ENCODE measurements at places on chromosomes 3 and 15.

DNA sequence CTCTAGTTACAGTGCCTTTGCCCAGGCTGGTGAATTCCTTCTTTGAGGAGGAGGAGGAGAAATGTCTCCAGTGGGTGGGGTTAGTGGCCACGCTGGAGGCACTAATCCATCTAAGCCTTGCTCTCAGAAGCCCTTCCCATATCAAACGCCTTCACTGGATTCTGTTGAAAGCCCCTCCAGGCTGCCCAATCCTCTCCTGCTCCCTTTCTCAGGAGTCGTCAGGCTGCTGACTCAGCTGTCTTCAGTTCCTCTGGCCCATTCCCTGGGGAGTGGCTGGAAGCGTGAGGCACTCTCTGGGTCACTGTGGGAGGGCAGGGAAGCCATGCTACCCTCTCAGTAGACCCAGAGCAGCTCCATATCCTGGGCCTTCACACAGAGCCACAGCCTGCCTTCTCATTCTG lies 2.7 kb downstream of the AP2M1 start:
- no peak for DNase-seq

DNA sequence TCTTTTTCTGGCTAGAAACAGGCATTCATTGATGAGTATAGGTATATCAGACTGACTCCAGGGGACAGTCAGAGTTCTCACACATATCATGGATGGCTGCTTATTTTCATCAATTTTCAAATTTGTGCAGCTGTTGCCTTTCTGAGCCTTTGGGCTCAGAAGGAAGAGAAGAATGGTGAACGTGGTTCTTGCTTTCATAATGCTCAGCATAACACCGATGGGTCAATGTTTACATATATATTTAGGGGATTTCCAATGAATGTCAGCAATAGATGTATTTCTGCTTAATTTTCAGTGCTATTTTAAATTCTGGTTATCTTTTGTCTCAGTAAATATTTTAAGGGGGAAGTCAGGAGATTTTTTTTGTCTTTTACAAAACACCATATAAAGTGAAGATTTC lies 581.4 kb upstream of the DPPA4 start:
- no peak for DNase-seq

DNA sequence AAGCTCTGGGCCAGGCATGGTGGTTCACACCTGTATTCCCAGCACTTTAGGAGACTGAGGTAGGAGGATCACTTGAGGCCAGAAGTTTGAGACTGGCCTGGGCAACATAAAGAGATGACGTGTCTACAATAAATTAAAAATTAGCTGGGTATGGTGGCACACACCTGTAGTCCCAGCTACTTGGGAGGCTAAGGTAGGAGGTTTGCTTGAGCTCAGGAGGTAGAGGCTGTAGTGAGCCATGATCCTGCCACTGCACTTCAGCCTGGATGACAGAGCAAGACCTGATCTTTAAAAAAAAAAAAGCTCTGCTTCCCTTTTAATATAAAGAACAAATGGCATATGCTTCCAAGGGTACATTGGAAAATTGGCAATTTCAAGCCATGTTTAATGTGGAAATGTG lies 46.7 kb downstream of the FNDC3B start:
- DNase-seq, result no peak

DNA sequence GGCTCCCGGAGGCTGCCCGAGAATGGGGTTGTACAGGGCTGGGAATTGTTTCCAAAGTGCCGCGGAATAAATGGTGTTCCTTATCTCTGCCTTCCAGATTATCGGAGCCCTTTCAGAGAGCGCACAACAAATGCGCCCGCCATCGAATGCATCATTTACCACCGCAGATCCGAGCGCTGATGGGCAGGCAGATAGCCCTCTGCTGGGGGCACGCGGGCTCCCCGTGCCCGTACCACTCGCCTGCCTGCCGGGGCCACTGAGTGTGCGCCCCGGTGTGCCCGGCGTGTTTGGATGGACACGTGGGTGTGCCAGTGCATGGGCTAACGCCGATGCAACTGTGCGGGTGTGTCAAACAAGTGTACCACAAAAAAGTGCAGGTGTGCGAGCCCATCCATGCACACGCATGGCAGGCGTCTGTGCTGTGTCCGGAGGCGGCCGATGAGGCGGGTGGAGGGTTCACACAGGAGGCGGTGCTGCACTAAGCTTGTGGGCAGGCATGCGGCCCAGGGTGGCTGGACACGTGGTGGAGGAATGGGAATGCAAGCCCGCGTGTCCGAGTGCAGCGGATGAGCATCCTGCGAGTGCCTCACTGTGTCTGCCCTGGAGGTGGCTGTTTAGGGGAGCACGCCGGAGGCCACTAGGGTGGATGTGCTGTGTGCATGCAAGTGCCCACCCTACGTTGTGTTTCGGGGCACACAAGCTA lies 3.8 kb upstream of the GATA2 start:
- DNase-seq, result no peak

DNA sequence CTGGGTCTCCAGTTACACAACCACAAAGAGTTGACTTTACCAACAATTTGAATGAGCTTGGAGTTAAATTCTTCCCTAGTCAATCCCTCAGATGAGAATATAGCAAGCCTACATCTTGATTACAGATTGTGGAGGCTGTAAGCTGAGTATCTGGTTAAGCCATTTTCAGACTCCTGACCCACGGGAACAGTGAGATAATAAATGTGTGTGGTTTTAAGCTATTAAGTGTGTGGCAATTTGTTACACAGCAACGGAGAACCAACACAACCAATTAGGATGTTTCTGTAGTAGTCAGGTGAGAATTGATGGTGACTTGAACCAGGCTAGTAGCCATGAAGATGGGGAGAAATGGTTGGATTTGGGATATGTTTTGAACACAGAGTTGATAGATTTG lies 37.7 kb upstream of the SLC4A7 start:
- DNase-seq, result no peak

DNA sequence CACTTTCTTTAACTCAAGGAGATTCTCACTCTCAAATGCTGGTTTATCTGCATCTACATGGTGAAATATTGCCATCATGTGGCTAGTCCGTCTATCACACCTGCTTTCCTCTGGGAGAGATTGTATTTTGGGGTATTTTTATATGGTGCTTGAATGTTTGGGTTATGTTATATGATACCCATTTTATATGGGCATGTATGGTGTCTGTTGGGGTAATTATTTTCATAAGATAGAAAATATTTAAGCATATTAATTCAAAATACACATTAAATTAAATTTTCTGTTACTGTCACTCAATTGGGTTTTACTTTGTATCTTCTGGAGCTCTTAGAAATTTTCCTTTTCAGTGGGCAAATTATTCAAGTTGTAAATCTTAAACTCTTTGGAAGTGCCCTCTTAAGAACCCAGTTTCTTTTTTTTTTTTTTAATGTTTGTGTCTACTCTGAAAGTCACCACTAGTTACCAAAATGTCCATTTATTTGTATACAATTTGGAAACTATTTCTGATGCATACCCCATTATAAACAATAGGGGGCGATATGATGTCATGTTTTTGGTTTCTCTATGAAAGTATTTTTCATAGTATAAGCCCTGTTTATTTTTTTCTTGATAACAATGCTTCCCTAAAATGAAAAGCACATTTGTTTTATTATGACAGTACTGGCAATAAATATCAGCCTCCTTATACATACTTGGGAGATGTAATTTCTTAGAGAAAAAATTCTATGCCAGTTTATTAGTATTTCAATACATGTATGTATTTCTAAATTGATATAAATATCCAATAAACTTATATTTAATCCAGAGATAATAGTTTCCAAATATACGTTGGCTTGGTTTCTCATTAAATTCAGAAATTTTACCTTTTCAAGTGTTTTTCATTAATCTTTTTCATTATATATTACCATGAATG lies 36.1 kb upstream of the PLSCR5 start:
- no peak for DNase-seq
